ENCODE measurements at places on chromosomes 6 and 20. TPM values are rescaled to one million over a fixed set of nuclear protein-coding genes. Genes with fewer than 3 reads are reported as not detected.

- DNase-seq, result no peak
Observed at GRCh38 chr20:48760403-48760983, 67.3 kb downstream of the PREX1 start.

- no peak for DNase-seq
Observed at GRCh38 chr20:19456595-19457395, 244.4 kb downstream of the SLC24A3 start.

- DNase-seq, result no peak
Observed at GRCh38 chr6:109693111-109693510, 2.0 kb downstream of the FIG4 start.

DNA sequence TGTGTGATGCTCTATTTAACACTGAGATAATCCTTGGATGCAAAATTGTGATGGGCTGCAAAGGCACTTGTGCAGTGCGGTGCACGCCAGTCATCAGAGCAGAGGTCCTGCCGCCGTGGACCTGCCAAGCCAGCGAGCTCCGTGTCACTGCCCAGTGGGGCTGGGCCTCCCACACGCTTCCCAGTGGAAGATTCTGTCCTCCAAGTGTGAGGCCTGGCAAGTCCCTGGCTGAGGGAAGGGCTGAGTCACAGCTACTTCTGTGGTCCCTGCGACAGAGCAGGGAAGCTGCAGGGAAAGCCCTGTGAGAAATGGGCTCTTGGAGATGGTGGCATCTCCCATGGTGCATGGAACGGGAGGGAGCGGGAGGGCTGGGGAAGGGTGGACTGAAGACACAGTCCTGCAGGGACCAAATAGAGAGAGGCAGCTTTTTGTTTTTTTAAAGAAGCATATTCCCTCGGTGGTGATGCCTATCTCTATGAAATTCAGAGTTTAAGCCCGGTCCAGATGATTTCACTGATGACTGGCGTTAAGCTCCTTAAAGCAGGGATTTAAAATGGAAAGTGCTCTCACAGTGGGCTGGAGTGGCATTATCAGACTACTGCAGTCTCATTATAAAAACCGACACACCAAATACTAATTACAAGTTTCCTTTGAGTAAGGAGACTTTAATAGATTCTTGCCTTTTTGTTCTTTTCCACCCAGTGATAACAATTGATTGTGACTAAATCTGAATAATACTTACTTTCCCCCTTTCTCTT, 413.7 kb downstream of the QKI start:
- DNase-seq, result no peak

DNA sequence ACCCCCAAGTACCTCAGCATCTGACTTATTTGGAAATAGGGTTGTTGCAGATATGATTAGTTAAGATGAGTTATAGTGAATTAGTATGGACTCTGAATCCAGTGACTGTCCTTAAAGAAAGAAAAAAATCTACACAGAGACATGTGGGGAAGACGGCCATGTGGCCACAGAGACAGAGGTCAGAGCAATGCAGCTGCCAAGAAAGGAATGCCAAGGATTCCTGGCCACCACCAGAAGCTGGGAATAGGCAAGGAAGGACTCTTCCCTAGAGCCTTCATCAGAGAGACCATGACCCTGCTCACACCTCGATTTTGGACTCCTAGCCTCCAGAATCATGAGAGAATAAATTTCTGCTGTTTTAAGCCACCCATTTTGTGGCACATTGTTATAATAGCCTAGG, 81.8 kb downstream of the FYN start:
- DNase-seq, result no peak

DNA sequence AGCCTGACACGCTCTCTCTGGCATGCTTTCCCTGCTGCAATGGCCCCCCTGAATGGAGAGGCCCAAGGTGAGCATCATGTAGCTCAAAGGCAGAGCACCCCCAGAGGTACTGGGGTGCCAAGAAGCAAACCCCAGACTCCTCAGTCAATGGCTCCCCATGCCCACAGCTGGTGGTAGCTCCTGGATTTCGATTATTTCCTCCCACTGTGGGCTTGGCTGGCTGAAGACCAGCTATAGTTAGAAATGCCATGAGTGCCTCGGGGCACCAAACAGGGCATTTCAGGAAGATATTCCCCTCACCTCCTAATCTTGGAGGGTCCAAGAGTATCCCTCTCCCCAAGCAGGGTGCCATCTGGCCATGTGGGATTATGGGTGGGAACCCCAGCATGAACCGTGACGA, 16.8 kb downstream of the MAP1LC3A start:
- no peak for DNase-seq

DNA sequence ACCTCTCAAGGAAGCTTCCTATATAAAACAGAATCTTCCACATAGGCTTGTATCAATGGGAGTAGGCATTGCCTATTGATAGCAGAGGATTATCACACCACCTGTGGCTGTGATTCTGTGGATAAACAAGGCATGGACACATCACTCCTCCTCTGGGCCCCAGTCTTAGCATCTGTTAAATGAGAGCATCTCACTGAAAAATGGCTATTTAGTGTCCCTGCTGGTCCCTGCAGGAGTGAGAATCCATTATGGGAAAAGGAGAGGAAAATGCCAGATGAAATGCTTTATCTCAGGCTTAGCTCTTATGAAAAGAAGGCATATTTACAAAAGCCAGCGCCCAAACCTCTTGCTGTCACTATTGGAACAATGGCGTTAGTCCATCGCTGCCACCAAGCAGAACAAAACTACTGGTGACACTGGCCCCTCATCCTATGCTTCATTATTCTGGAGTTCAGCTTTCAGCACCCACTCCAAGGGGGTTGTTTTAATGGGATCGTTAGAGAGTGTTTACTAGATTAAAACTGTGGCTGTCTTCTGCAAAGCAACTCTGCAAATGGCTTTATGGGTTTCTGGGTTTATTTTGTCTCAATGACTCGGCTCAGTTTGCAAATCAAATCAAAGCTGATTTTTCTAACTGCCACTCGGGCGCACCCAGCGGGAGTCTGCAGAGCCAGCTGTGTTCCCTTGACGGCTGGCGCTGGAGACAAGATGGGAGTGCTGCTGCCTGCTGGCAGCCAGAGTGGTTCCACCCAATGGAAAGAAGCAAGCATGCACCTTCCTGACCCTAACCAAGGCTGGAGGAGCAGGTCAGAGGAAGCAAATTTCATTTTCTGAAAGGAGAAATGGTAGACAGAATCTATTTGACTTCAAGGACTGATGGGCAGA, 658.8 kb upstream of the CHD6 start:
- DNase-seq, result no peak

DNA sequence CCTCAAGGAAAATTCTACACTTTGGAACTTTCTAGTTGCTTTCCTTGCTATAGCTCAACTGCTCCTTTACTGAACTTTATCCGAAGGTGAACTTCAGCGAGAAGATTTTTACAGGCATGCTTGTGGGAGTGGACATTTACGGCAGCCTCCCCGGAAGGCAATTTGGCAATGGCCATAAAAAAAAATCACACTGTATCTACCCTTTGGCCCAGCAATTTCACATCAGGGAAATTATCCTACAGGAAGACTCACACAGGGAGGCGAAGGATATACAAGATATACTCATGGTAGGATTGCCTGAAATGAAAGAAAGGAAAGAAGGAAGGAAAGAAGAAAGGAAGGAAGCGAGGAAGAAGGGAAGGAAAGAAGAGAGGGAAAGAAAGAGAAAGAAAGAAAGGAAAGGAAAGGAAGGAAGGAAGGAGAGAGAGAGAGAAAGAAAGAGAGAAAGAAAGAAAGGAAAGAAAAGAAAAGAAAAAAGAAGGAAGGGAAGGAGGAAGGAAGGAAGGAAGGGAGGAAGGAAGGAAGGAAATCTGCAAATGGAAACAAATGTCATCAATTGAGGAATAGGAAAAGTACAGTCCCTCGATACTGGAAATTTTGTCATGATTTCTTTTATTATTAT, 25.7 kb downstream of the OVOL2 start:
- DNase-seq, result no peak

GRCh38 chr6:10355115-10355702, 59.7 kb downstream of the TFAP2A start:
- DNase-seq, result no peak

GRCh38 chr6:127367023-127367375, 23.6 kb upstream of the ECHDC1 start:
- no peak for DNase-seq

GRCh38 chr6:25637960-25638434, 14.0 kb upstream of the SCGN start:
- no peak for DNase-seq

DNA sequence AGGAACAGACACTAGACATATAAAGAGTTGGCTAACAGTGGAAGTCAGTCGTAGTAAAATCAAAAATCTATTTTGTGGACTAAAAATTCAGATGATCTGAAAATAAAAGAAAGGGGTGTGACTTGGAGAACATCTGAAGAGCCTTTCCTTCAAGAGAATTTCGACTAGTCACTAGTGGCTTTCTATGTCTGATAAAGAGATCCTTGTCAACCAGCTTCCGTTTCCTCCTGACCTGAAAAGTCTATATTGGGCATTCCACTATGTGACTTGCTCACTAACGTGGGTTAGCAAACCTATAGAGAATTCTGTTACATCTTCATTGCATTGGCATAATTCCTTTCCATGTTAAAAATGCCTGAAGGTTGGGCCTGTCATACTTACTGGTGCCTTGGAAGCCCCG, 25.9 kb downstream of the TRAF3IP2 start:
- no peak for DNase-seq

DNA sequence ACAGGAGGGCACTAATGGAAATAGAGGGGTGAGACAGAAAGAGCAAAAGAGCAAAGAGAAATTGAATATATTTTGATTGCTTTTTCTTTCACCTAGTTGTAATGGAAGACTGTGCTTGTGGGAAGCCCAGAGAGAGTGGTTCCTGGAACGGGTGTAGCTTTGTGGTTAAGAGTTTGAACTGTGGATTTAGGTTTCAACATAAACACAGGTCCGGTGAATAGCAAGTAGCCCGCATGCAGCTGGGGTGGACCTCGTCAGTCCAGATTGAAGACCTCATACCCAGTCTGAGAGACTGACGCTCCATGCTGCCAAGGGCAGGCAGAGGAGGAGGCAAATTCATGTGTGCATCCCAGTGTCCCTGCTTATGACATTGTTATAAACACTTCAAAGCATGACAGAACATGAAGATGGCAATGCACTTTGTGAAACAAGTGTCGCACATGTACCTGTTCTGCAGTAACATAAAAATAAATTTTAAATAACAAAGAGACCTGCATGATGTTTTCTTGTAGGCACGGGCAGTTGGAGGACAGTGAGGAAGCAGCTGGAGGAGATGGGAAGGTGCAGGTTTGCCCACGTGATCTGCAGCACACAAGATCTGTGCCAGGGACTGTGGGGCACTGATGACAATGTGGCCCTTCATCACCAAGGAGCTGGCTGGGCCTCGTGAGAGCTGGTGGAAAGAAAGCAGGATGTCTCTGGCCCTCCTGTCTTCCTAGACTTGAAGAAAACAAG, 220.5 kb upstream of the SSTR4 start:
- no peak for DNase-seq

DNA sequence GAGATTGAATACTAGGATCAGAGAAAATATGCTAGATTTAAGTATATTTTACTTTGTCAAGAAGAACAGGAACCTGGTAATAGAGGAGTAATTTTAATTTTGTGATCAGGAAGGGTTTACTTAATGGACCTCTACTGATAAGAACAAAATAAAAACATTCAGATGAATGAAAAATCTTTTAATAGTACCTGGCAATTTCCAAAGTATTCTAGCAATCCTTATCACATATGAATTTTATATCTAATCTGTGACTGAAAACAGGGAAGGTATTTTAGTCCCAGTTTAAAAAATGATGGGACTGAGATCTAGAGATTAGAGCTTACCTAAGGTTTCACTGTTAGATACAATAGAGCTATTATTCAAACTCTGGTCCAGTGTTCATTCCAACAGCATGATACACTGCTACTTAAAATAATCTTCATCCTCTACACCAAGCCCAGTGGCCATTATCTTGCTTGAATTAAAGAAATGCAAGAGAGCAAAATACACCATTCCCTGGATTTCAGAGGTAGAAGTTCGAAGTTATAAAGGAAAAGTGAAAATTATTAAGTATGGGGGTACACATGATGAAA, 13.5 kb downstream of the SLC17A5 start:
- no peak for DNase-seq

GRCh38 chr6:25312034-25312620, 33.0 kb downstream of the CARMIL1 start:
- no peak for DNase-seq

The CD83 gene
- 4.2 TPM for total RNA-seq

The PRR18 gene
- total RNA-seq, result not detected

The ANGPT4 gene
- 4.7 TPM for total RNA-seq

The GMPR gene
- 17.5 TPM for total RNA-seq

The FAM120B gene
- 35.4 TPM for total RNA-seq

Data from tibial nerve (tissue), 4 donors.